ENCODE measurements at places on chromosomes 13 and 19.

DNA sequence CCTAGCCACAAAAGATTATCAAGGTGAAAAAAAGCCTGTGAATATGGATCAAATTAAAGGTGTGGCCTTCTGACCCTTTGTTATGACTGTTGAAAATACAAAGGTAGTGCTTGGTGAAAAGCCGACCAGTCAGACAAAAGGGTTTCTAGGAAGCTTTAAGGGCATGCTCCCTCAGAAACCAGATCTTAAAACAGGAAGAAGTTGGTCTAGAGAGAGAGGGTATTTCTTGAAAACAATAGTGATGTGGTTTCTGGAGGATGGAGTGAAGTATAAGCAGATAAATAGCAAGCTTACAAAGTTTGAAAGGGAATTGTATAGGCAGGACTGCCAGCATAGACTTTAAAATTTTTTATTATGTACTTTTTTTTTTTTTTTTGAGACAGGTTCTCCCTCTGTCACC lies 5.0 kb upstream of the EID2 start:
- DNase-seq, result no peak

DNA sequence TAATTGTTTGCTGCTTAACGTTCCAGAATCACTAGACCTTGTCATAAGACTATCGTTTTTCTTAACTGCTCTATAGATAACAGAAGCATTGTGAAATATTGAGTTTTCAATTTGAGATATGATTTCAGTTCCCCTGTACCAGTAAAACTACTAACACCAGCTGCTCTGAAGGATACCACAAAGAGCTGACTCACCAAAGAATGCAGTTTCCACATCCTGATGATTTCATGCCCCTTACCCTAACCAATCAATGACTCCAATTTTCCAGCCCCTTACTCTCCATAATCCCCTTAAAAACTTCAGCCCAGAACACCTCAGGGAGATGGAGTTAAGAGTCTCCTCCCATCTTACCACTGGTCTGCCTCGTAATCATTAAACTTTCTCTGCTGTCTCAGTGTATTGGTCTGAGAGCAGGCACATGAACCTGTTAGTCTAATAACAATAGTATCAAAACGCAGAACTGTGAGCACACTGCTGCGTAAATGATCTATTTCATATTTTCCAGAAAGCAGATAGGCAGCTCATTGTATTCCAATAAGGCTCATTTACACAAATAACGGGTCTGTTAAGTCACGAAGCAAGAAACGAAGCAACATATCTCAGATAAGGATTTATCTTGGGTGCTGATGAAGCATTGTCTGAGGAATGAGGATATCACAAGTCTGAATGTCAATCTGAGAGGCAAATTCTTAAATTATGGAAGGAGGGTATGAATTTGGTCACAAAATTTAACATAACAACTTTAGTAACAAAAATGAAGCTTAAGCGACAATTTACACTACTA lies 14.1 kb upstream of the CCNA1 start:
- no peak for DNase-seq

- DNase-seq, result no peak
These were observed at the start of gene SIGLEC7 for GRCh38 chr19:51142119-51142518. SIGLEC7 (plus strand) TSS chr19:51142301; CDS start chr19:51142370, 69 bp downstream.

DNA sequence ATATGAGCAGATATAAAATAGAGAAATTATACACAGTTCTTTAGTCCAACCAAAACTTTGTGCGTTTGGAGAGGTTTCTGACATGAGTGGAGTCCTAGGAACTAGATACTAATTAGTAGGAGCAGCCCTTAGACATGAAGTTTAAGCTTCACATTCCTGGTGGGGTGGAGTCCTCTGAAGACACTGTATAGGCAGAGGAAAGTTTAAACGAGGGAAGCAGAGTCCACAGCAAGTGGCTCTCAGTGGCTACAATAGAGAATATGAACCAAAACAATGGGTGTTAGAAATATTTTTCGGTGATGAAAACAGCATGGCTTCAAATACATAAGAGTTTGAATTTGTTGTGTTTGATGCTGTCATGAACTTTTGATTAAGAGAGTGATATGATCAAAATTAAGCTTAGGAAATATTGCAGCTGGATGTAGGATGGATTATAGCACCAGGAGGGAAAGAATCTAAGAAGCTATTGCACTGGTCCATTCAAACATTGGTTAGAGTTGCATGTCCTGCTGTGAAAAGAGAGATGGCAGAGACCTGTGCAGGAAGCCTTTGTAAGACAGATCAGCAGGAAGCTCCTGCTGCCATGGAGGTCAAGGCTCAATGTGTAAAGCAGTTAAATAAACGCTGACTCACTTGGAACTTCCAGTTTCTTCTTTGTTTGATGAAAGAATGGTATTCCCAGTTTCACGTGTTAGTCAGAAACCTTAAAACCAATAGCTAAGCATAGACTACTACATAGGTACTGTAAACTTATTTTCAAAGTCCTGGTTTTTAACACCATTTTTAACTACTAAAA lies 175.2 kb downstream of the TDRD3 start:
- DNase-seq, result no peak

DNA sequence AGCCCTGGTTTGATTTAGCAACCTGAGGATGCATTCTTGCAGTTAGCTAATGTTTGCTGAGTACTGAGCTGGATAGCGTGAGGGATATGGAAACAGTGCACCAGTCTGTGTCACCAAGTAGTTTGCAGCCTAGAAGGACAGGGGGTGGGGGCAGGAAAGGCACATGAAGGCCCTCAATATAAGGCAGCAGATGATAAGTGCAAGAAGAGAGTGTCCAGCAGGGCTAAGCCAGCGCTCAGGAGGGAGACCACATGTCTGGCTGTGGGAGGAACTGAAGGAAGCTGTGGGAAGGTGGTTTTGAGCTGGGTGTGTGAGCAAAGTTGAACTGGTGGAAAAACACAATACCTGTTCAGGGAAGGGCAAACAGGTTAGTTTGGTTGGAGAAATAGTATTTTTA lies 1.7 kb downstream of the CXCL17 start:
- no peak for DNase-seq

DNA sequence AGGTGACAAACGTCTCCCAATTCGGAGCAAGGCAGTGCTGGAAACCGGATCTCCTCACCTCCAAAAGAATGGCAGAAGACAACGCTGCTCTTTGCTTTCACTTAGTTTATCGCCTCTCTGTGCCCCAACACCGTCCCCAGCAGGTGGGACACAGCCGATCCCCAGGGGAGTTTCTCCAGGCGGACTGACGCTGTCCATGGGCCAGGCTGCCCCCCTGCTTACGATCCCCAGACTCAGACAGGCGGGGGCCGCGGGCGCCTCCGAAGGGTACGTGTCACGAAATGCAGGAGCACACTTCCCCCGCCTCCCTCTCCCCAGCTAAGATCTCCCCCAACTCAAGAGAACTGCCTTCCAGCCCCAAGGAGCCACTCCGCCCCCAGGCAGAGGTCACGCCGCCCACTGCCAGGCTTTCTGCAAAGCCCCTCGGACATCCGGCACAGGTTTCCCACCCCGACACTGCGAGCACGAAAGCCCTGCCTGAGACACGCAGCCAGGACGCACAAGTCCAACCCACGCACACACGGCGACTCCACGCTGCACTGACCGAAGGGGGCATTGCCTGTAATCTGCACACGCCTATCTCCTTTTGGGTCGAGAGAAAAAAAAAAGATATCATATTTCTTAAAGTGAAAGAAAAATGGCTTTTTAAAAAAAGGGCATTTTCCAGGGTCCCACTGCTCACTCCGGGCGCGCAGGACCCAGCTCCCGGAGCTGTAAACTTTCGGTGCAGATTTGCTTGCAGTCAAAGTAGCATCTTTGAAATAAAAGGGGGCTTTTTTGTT lies 2.0 kb downstream of the SPRY2 start:
- no peak for DNase-seq

DNA sequence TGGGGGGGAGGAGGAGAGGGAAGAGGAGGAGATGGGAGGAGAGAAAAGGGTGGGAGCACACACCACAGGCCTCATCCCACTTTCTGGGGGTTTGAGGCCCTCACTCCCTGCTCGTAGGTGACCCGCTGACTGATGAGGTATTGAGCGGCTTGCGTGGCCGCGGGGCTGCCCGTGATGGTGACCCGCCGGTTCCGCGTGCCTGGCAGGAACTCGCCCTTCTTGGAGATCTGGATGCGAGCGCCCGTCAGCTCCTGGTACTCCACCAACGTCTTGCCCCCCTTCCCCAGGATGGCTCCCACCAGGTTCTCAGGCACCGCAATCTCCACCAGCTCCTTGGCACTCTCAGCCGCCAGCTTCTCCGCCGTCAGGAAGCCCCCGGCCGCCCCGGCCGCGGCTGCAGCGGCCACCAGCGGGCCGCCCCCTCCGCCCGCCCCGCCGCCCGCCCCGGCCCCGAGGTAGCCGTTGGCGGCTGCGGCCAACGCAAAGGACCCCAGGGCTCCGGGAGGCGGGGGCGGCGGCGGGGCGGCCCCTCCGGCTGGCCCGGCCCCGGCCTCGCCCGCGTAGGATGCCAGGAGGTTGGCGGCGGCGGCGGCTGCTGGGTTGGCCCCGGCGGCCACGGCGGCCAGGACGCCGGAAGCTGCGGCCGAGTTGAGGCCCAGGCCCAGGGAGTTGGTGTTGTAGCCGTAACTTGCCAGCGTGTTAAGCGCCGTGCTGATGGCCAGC lies 25.4 kb upstream of the NANOS2 start:
- no peak for DNase-seq

DNA sequence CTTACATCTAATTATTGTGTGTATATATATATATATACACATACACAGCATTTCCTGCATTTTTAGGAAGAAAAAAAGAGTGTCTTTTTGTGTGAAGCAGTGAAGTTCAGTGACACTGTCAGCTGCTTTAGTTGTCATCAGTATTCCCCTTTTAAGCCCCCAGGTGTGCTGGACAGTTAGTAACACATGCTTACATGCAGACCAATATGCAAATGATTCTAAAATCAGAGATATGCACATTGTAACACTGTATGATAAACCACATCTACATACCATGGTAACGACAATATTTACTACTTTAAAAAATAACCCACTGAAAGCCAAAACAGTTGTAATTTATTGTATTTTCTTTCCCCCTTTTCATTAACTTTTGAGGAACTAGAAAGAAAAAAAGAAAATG lies 16.8 kb downstream of the LHFPL6 start:
- DNase-seq, result no peak

DNA sequence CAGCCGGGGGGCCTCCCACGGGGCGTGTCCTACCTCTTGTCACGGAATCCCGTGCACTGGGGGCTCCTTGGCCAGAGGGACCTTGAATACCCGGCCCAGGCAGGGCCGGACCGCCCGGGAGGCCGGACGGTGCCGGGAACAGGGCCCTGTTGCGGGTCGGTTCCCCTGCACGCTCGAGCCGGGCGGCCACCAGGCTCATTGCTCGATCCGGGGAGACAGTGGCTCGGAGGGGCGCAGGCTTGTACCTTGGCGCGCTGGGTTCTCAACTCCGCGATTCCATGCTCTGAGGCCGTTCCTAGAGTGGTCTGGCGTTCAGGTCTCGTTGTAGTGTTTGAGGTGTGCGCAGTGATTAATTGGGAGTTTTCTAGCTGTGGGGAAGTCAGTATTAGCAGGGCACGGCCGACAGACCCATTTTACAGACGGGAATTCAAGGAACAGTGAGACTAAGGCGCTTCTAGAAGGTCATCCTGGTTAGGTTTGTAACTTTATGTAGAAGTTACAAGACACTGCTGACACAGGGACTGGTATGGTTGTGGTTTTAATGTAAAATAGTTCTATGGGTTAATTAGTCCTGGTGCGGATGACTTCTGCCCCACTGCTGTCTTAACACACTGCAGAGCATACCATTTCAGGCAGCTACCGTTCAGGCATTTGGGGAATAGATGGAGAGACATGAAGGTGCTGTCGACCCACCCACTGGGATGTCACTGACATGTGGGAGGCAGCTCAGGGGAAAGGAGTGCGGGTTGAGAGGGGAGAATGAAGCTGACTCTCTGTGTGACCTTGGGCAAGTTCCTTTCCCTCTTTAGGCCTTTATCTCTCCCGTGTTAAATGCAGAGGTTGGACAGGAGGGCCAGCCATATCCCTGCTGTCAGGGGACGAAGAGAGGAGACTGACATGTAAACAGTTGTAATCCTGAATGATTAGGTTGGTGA lies 592 bp downstream of the CLPTM1 start:
- no peak for DNase-seq

GRCh38 chr13:50676602-50677001 lies 166.9 kb downstream of the DLEU7 start:
- DNase-seq, result no peak

DNA sequence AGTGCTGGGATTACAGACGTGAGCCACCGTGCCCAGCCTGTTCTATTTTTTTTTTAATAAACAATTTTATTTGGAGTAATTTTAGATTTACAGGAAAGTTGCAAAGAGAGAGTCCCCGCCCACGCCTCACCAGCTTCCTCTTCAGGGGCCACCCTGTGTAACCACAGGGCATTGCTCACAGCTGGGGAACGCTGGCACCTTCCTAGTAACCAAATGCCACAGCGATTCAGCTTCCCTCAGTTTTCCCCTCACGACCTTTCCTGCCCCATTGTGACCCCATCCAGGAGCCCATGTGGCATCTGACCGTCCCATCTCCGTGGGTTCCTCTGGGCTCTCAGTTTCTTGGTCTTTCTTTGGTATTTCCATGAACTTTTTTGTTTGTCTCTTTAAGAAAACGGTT lies 83.9 kb downstream of the GNG7 start:
- peak; percentile 59 for DNase-seq

GRCh38 chr13:98513837-98514236 lies 63.1 kb downstream of the STK24 start:
- no peak for DNase-seq

DNA sequence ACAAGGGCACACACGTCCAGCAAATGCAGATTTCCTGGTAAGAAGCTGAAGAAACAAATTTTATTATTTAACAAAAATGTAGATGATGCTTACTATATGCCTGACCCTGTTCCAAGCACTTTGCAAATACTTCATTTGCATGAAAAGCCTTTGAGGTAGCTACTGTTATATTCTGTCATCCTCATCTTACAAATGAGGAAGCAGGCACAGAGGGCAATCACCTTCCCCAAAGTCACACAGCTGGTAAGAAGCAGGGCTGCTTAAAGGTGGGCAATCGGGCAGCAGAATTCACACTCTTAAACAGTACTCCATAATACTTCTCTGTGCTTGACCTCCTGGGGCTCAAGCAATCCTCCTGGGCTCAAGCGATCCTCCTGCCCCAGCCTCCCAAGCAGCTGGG lies 18.3 kb upstream of the PNMA8C start:
- DNase-seq, result no peak

GRCh38 chr13:107422421-107422820 lies 792.9 kb downstream of the LIG4 start:
- DNase-seq, result no peak

DNA sequence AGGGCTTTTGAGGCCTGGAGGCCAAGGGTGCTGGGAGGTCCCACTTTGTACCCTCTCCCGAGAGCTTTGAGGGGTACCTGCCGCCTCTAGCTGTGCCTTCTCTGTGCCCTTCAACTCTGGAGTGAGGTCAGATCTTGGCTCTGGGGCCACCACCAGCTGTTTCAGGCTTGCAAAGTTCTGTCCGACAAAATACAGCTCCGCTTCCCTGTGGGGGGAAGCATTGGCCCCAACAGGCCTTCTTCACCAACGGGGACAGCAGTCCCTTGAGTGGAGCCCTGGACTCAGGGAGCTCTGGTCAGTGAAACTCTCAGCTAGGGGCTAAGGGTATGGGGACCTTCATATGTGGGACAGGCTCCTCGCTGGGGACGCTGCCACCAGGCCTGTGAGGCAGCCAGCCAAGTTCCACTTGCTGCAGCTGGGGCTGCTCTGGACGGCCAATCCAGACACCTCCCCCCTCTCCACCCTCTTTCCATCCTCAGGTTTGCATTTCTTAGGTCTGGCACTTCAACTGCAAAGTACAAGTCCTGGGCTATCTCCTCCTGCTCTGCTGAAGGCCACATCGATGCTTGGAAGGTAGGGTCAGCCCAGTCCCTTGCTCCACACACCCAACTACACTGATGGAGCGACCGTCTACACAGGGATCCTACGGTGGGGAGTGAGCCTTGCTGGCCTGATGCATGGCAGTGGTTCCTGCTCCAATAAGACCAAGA lies 46.8 kb downstream of the C13orf46 start:
- DNase-seq, result no peak

Data from activated T-helper 1 cell treated with anti-CD3 and anti-CD28 coated beads, Interleukin-2, amount 50 U/mL, for 16 hours (primary cell).